Gastrocnemius medialis (tissue), 4 donors: ENCODE measurements at places on chromosomes 1 and 21. TPM values are rescaled to one million over a fixed set of nuclear protein-coding genes. Genes with fewer than 3 reads are reported as not detected.

DNA sequence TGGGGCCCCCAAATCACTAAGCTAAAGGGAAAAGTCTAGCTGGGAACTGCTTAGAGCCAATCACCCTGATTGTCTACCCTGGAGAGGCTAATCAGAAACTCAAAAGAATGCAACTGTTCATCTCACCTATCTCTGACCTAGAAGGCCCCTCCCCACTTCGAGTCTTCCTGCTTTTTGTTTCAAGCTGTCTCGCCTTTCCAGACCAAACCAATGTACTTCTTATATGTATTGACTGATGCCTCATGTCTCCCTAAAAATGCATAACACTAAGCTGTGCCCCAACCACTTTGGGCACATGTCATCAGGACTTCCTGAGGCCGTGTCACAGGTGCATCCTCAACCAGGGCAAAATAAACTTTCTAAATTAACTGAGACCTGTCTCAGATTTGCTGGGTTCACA lies 209.5 kb downstream of the APP start:
- H3K4me1 ChIP-seq = no peaks in the 10 kb centered on the region
- no peak overlapping the region for H3K4me3 ChIP-seq
- no peaks in the 10 kb centered on the region for H3K27me3 ChIP-seq
- H3K36me3 ChIP-seq = no peaks in the 10 kb centered on the region
- DNase-seq = no peak
- H3K27ac ChIP-seq = no peak overlapping the region

DNA sequence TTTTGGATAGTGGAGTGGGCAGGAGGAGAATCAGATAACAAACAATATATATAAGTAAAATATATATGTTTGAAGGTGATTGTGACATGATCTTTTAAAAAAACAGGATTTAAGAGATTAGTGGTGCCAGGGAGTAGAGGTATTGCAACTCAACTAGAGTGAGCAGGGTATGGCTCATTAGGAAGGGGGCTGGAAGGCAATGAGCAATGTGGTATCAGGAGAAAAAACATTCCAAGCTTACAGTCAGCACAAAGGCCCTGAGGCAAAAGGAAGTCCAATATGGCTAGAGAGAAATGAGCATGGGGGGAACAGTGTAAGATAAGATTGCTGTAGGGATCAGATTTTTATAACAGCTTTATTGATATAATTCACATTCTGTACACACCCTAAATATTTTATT lies 5.3 kb upstream of the GADD45A start:
- H3K4me3 ChIP-seq = no peak overlapping the region
- H3K27ac ChIP-seq = no peak overlapping the region
- DNase-seq = no peak
- H3K36me3 ChIP-seq = no peaks in the 10 kb centered on the region
- peaks cover 24% of the 10 kb centered on the region for H3K4me1 ChIP-seq

- DNase-seq = no peak
- no peaks in the 10 kb centered on the region for H3K36me3 ChIP-seq
- H3K27me3 ChIP-seq = no peaks in the 10 kb centered on the region
- no peak overlapping the region for H3K4me3 ChIP-seq
Observed at GRCh38 chr1:230621324-230622030, 20.8 kb upstream of the COG2 start.

DNA sequence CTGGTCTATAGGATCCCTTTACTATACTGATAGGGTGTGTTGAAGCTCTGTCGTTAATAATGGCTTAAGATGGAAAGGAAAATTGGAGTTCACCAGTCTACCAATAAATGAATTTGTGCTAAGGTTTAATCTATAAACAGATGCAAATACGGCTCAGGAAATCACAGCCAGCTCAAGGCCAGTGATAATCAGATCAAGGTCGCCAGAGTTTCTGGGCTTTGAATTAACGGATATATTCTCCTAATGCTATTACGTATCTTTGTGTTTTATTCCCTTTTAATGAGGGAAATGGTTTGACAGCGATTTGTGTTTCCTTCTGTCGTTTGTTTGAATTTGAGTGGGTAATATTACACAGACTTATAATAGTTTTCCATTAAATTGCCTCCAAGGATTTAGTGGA lies 279.6 kb downstream of the BACH1 start:
- no peak for DNase-seq
- H3K27ac ChIP-seq = no peak overlapping the region
- H3K4me1 ChIP-seq = no peaks in the 10 kb centered on the region
- H3K4me3 ChIP-seq = no peak overlapping the region
- no peaks in the 10 kb centered on the region for H3K36me3 ChIP-seq

- H3K4me1 ChIP-seq = peaks cover 63% of the 10 kb centered on the region
- peak; percentile 72 for DNase-seq
- no peaks in the 10 kb centered on the region for H3K27me3 ChIP-seq
- peak overlapping the region; percentile 98 for H3K4me3 ChIP-seq
- H3K27ac ChIP-seq = peak overlapping the region; percentile 96
Observed at GRCh38 chr1:36154765-36155407, 1.1 kb upstream of the MAP7D1 start.

GRCh38 chr1:174243451-174244000 lies 84.2 kb downstream of the RABGAP1L start:
- DNase-seq = peak; percentile 13
- peak overlapping the region; percentile 12 for H3K4me3 ChIP-seq
- H3K27me3 ChIP-seq = no peaks in the 10 kb centered on the region
- H3K27ac ChIP-seq = no peak overlapping the region
- no peaks in the 10 kb centered on the region for H3K36me3 ChIP-seq
- H3K4me1 ChIP-seq = peaks cover 13% of the 10 kb centered on the region

The ESPN gene
- total RNA-seq = 0.41 TPM
